Esophagus squamous epithelium (tissue), 5 donors: ENCODE measurements at places on chromosomes 3 and 15. TPM values are rescaled to one million over a fixed set of nuclear protein-coding genes. Genes with fewer than 3 reads are reported as not detected.

Gene PLSCR5
- total RNA-seq, result not detected

DNA sequence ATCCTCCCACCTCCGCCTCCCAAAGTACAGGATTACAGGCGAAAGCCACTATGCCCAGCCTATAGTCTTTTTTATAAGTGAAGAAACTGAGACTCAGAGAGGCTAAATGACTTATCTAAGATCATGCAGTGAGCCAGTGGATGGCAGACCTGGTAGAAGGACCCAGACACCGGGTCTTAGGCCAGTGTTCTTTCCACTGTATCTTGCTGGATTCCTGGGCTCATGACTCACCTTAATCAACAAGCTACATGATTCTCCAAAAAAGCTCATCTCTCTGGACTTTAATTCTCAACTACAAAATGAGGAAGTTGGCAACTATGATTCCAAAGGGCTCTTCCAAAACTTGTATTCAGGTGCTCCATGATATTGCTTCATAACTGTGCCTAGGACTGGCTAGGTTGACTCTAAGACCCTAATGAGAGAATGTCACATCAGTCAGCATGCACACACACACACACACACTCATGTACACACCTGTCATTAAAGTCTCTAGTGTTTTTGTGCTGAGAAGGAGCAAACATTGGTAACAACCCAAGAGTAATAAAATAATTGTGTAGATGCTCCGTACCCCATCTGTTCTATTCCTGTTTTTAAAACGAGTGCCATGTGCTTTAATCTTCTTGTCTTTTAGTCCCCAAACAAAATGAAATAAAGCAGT is 89.7 kb upstream of the SLC4A7 start:
- no peak overlapping the region for H3K27ac ChIP-seq
- DNase-seq, result no peak
- no peaks in the 10 kb centered on the region for H3K27me3 ChIP-seq
- no peaks in the 10 kb centered on the region for H3K4me1 ChIP-seq

- peak overlapping the region; percentile 88 for H3K27ac ChIP-seq
- no peaks in the 10 kb centered on the region for H3K27me3 ChIP-seq
- peaks cover 28% of the 10 kb centered on the region for H3K4me1 ChIP-seq
- peaks cover 16% of the 10 kb centered on the region for H3K36me3 ChIP-seq
- no peak for DNase-seq
Measured at GRCh38 chr3:18423401-18424212, 1.5 kb downstream of the SATB1 start.

DNA sequence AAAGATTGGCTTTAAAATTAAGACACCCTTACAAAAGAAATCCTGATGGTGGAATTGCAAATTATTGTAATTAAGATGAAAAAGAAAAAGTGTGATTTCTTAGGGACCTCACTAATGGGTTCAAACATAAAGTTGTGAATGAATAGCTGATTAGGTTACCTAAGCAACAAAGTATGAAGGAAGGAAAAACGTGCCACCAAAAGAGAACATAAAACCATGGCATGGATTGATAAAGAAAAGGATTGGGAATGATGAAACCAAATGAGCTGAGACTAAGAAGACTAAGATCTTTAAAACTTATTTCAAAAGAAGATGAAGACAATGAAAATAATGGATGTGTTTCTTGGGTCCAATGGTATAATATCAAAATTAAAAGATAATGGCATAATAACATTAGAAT is 32.2 kb upstream of the GUCA1C start:
- H3K27ac ChIP-seq, result no peak overlapping the region
- DNase-seq, result no peak
- H3K4me3 ChIP-seq, result no peak overlapping the region
- no peaks in the 10 kb centered on the region for H3K36me3 ChIP-seq

- DNase-seq, result no peak
- no peak overlapping the region for H3K27ac ChIP-seq
- no peaks in the 10 kb centered on the region for H3K27me3 ChIP-seq
- no peaks in the 10 kb centered on the region for H3K36me3 ChIP-seq
- no peak overlapping the region for H3K4me3 ChIP-seq
- no peaks in the 10 kb centered on the region for H3K4me1 ChIP-seq
Measured at GRCh38 chr3:159038405-159038804, 236.6 kb downstream of the MFSD1 start.

- peaks cover 1% of the 10 kb centered on the region for H3K4me1 ChIP-seq
- H3K27me3 ChIP-seq, result no peaks in the 10 kb centered on the region
- H3K4me3 ChIP-seq, result no peak overlapping the region
- no peak for DNase-seq
- no peaks in the 10 kb centered on the region for H3K36me3 ChIP-seq
- H3K27ac ChIP-seq, result no peak overlapping the region
Measured at GRCh38 chr3:46483825-46484224, 14.0 kb upstream of the RTP3 start.
